ENCODE measurements at places on chromosomes 1 and 21.

DNA sequence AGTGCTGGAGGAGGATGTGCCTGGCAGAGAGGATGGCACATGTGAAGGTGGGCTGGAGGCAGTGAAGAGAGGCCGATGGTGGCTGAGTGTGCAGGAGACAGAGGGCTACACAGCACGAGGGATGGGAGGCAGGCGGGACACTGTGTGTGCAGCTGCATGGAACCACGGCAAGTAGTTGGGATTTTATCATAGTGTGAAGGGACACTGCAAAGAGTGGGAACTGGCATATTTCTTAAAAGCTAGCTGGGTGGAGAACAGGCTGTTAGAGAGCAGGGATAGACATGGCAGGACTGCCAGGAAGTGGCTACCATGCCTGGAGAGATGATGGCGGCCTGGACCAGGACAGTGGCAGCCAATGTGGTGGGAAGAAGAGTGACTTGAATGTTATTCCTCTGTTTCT is 102.4 kb upstream of the TLR5 start:
- H3K27me3 ChIP-seq, result no peaks in the 10 kb centered on the region
- H3K36me3 ChIP-seq, result no peaks in the 10 kb centered on the region
- no peak for DNase-seq
- peaks cover 29% of the 10 kb centered on the region for H3K4me1 ChIP-seq

DNA sequence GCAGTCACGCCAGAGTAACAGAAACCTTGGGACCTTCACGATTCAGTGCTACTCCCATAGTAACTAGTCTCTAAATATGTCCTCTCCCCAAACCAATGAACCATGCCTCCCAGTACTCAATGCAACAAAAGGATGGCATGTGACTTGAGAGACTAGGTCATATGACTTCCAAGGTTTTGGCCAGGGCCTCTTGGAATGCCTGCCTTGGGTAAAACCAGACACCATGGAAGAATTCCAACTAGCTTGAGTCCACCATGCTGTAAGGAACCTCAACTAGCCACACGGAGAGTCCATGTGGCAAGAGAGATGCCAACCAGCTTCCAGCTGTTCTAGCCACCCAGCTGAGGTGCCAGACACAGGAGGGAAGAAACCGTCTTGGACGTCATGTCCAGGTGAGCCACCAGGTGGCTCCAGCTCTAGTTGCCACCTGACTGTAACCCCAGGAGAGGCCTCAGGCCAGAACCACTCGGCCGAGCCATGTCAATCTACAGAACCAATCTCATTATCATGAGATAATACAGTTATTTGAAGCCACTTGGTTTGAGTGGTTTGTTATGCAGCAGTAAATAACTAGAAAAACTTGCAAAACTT is 115.0 kb downstream of the SYF2 start:
- H3K27ac ChIP-seq, result no peak overlapping the region
- H3K4me3 ChIP-seq, result no peak overlapping the region
- H3K4me1 ChIP-seq, result peaks cover 9% of the 10 kb centered on the region
- H3K36me3 ChIP-seq, result no peaks in the 10 kb centered on the region

- H3K36me3 ChIP-seq, result no peaks in the 10 kb centered on the region
- peak; percentile 25 for DNase-seq
- H3K27ac ChIP-seq, result no peak overlapping the region
These were observed 1.3 kb downstream of the EDARADD start for GRCh38 chr1:236395230-236395946.

- H3K36me3 ChIP-seq, result peaks cover 60% of the 10 kb centered on the region
- H3K27me3 ChIP-seq, result no peaks in the 10 kb centered on the region
- DNase-seq, result no peak
- H3K4me3 ChIP-seq, result no peak overlapping the region
- H3K4me1 ChIP-seq, result peaks cover 6% of the 10 kb centered on the region
These were observed 9.3 kb upstream of the CTRC start for GRCh38 chr1:15428815-15429435.

- H3K4me1 ChIP-seq, result no peaks in the 10 kb centered on the region
- no peak for DNase-seq
- H3K4me3 ChIP-seq, result no peak overlapping the region
These were observed 89.4 kb downstream of the OBSCN start for GRCh38 chr1:228297242-228297641.

DNA sequence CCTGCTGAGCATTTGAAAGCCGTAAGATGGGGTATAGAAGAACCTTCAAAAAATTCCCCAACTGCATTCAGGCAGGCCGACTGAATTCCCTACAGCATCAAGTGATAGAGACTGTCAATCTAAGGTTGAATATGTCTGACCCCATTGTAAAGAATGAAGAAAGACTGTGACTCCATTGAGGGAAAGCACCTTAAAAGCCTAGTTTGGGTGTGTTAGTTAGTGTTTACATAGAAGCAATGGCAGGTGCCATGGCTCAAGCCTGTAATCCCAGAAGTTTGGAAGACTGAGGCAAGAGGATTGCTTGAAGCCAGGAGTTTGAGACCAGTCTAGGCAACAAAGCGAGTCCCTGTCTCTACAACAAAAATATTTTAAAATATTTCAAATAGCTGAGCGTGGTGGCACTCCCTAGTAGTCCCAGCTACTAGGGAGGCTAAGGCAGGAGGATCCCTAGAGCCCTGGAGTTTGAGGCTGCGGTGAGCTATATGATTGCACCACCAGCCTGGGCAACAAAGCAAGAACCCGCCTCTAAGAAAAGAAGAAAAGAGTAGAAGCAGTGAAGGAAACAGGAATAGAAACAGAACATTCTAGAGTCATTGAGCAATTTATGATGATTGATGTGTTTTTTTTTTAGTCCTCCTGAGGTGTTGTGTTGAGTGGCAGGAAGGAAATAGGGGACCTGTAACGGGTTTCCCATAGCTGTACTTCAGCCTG is 15.4 kb downstream of the POLR3GL start:
- peaks cover 10% of the 10 kb centered on the region for H3K36me3 ChIP-seq
- H3K27me3 ChIP-seq, result no peaks in the 10 kb centered on the region
- H3K4me1 ChIP-seq, result peaks cover 77% of the 10 kb centered on the region

GRCh38 chr1:234608025-234608910 is 1.7 kb downstream of the IRF2BP2 start:
- H3K27ac ChIP-seq, result peak overlapping the region; percentile 88
- H3K4me1 ChIP-seq, result peaks cover 51% of the 10 kb centered on the region

GRCh38 chr1:47507144-47507543 is 69.3 kb downstream of the FOXD2 start:
- H3K27me3 ChIP-seq, result peaks cover 65% of the 10 kb centered on the region
- H3K4me1 ChIP-seq, result peaks cover 11% of the 10 kb centered on the region
- no peaks in the 10 kb centered on the region for H3K36me3 ChIP-seq
- H3K27ac ChIP-seq, result no peak overlapping the region
- no peak for DNase-seq

- H3K36me3 ChIP-seq, result no peaks in the 10 kb centered on the region
- H3K4me3 ChIP-seq, result no peak overlapping the region
- no peaks in the 10 kb centered on the region for H3K27me3 ChIP-seq
- DNase-seq, result no peak
- H3K4me1 ChIP-seq, result peaks cover 3% of the 10 kb centered on the region
These were observed 59.0 kb downstream of the SYT6 start for GRCh38 chr1:114094675-114095074.

- H3K4me3 ChIP-seq, result no peak overlapping the region
- no peak overlapping the region for H3K27ac ChIP-seq
- H3K36me3 ChIP-seq, result no peaks in the 10 kb centered on the region
- no peaks in the 10 kb centered on the region for H3K4me1 ChIP-seq
- no peak for DNase-seq
These were observed 78.5 kb upstream of the DPYD start for GRCh38 chr1:97999320-97999719.

DNA sequence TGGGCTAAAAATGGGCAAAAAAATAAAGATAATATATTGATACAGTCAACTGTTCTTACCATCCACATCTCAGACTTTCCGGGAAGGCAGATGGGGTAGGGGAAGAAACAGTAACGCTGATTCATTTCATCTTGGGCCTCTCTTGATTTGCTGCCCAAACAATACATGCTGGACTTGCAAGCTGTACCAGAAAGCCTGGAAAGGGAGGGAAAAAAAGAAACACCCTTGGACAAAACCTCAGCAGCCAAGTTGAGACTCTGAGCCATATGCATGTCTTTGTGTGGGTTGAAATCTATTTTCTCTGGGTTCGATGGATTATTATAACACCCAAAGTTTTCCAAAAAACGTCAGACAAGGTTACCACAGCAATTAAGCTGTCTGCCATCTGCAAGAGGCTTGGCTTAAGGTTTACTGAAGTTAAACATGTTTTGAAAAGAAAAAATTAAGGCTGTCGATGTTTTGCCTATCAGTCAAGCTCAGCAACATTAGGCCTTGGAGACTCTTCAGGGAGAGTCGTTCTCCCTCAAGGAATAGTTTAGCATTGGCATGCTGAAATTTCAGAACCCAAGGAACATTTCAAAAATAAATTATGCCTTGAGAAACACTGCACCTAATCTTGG is 71.2 kb downstream of the PSMG1 start:
- no peak overlapping the region for H3K27ac ChIP-seq
- H3K27me3 ChIP-seq, result no peaks in the 10 kb centered on the region
- no peak overlapping the region for H3K4me3 ChIP-seq
- DNase-seq, result no peak
- H3K4me1 ChIP-seq, result no peaks in the 10 kb centered on the region
